Neural crest cell (in vitro differentiated cells): ENCODE measurements at places on chromosomes 7 and 10. TPM values are rescaled to one million over a fixed set of nuclear protein-coding genes. Genes with fewer than 3 reads are reported as not detected.

Gene OR2A1
- 0.19 TPM in 1 of 2 replicates, not detected in the other for total RNA-seq

Gene SHTN1
- total RNA-seq = 10.0 and 10.5 TPM in 2 replicates

Gene CC2D2B
- 0.47 and 1.0 TPM in 2 replicates for total RNA-seq

Gene ATP6V0E2
- total RNA-seq = 86.5 and 87.4 TPM in 2 replicates

Gene LIPK
- not detected in 2 replicates for total RNA-seq

Gene SYT15
- 1.4 and 1.6 TPM in 2 replicates for total RNA-seq

- no peak for DNase-seq
Measured at GRCh38 chr7:149827089-149827981, 10.8 kb upstream of the ZNF862 start.

DNA sequence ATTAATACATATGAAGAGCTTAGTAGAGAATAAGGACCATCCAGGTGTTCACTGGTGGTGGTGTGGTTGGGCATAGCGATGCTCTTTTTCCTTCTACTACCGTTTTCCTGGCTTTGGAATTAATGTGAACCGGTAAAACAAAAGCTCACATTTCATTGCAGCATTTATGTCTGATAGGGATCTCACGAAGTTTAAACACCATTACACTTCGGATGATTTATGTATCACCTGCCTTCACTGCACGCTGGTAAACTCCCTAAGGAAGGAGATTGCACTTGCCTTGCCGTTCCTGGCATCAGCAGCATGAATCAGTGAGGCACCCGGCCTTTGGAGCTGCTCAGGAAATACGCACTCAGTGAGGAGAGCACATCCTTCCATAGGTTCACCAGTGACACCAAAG, 47.5 kb downstream of the WIPF3 start:
- DNase-seq = no peak

DNA sequence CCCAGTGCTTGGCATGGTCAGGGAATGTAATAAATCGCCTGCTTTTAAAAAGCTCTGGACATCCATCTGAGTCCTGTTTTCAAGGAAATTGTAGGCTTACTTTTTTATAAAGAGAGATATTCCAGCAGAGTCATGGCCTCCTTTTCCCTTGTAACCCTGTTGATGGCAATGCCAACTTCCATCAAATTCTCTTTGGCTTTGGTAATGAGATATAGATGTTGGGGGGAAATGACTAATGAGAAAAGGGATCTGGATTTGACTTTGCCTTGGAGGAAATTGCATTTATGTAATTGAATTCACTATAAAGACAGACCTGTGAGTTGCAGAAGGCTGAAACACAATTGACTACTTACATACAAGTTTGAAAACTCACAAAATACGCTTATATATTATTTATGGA, 347.5 kb downstream of the GPR158 start:
- DNase-seq = no peak

DNA sequence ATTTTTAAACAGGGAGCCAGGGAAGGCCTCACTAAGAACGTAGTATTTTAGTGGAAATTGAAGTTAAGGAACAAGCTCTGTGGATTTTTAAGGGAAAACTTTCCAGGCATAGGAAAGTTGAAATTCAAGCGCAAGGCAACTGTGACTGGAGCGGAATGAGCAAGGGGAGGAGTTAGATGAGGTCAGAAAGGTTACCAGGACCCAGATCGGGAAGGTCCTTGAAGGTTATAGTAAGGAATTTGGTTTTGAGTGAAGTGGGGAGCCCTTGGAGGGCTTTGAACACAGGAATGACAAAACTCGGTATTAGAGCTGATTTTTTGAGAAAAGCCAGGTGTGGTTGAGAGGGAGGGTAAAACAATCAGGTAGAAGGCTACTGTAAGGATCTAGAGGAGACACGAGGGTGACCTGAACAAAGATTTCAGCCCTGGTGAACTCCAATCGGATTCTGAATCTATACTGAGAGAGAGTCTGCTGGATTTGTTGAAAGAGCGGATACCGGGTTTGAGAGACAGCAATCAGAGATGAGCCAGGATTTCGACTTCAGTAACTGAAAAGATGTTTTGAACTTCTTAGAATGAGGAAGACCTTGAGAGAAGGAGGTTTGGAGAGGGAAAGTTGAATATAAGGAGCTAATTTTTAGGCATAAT, 1013.9 kb downstream of the NRG3 start:
- no peak for DNase-seq

GRCh38 chr10:102476466-102477141, 25.3 kb upstream of the C10orf95 start:
- DNase-seq = no peak

DNA sequence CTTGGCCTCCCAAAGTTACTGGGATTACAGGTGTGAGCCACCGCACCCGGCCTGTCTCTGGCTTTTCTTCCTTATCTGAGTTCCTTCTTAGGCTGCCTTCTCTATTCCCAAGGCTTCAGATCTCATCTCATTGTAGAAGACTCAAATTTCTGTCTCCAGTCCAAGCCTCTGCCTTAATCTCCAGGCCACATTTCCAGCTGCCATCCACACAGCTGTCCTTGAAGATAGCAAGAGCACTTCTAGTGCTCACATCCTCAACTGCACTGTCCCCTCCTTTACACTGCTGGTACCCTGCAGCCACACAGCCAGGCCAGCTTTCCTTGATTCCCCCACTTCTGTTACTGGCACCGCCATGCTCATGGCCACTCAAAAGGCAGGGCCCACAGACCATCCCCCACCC, 35.6 kb downstream of the POLL start:
- DNase-seq = no peak

- DNase-seq = no peak
Measured at GRCh38 chr7:50679218-50680007, 103.3 kb downstream of the GRB10 start.

GRCh38 chr7:92485974-92486373, 8.2 kb upstream of the ERVW-1 start:
- no peak for DNase-seq

- DNase-seq = no peak
Measured at GRCh38 chr10:79270466-79271246, 76.6 kb upstream of the PPIF start.

DNA sequence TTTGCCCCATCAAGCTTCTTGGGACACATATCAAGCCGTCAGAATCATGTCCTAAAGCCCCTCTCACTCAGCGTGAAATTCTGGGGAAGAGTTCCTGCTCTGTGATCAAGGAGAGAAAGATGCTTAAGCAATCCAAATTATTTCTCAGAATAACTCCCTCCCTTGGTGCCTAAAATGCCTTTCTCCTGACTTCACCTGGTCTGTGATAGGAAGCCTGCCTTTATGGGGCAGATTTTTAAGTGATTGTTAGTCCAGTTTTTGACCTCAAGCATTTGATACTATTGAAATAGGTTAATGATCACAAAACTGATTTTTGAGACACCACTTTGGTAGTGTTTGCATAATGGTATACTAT, 76.4 kb upstream of the MAGI2 start:
- DNase-seq = no peak

- no peak for DNase-seq
Measured at GRCh38 chr10:23481363-23481961, 42.6 kb downstream of the OTUD1 start.
